Forelimb muscle (tissue), 1 donor: ENCODE measurements at places on chromosomes 16 and 17. TPM values are rescaled to one million over a fixed set of nuclear protein-coding genes. Genes with fewer than 3 reads are reported as not detected.

The RRAD gene
- polyA plus RNA-seq: 4.9 TPM

The TM4SF5 gene
- not detected for polyA plus RNA-seq

DNA sequence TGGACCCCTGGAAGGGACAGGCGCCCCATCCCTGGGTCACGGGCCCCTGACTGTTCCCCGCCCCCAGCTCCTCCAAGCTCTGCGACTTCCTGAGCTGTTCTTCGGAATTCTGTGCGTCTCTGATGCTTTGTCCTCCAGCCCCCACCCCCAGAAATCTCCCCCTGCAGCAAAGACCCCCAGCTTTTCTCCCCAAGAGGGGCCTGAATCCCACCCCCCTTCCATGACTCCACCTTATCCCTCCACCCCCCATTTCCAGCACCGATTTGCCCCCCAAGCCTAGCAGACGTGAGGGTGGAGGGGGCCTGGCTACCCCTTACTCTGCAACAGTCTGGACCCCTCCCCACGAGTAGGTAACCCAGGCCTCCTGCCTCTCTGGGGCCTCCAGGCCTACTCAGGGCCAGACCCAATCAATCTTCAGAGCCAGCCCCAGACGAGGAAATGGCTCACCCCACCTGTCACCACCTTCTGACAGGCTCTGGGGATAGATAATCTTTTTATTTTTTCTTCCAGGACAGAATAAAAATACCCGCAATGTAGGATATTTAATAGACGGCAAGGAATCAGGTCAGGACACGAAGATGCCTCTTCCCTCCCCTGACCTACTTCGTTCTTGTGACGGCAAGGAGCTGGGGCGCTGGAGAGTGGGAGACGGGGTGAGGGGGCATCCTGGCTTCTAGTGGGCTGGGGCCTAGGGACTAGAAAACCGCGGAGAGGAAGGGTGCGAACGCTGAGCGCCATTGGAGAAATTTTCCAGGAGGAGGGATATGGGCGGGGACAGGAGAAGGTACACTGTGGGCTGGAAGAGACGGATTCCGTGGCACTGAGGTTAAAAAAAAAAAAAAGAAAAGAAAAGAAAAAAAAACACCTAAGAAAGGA, 744 bp upstream of the PLXDC1 start:
- no peak for DNase-seq

- no peak for DNase-seq
Measured at GRCh38 chr17:38460716-38461630, 32.7 kb downstream of the ARHGAP23 start.

GRCh38 chr17:63910096-63910495, 962 bp downstream of the CSHL1 start:
- no peak for DNase-seq

DNA sequence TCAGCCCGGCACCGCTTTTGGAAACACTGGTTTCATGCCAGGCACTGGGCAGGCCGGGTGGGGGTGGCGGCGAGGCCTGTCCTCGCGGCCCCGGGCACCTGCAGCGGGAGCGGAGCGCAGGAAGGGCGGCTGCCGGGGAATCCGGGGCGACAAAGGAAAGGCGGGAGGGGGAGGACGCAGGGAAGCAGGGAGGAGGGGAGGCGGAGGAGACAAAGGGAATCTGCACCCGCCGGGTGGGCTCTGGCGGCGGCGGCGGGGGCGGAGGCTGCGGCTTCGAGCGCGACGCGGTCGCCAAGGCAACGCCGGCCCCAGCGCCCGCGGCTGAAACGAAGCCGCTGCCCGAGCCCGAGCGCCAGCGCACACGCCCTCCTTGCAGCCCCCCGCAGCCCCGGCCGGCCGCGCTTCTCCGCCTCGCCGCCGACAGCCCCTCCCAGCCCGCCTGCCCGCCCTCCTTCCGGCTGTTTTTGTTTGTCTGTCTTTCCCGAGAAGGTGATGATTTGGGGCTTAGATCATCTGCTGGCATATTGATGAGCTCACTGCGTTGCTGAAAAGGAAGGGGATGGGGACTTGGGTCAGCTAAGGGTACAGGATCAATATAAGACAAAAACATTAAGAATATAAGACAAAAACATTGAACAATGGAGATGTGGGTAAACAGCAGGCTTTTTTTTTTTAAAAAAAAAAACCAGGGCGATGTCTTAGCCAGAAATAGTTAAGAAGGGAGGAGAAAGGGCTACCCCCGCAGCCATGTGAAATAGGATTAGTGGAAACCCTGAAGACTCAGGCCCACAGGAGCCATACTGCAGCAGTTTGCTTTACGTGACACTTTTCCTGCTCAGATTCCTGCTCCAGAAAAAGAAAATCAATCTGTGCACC, 32.7 kb downstream of the CDK5R1 start:
- no peak for DNase-seq

DNA sequence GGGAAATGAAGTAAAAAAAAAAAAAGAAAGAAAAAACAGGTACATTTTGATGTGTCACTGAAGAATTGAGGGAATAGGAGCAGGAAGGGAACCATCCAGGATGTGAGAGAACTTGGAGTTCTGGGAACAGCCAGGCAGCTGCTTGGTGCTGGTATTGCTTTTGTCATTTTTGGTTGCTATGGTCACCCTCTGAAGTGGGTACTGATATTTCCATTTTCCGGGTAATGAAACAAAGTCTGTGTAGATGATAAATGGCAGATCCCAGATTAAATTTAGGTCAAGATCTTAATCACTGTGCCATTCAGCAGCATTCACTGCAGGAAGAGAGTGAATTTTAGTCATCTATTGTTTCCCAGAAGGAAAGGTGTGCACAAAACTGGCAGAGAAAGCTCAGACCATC, 93.6 kb downstream of the ABCA8 start:
- no peak for DNase-seq

DNA sequence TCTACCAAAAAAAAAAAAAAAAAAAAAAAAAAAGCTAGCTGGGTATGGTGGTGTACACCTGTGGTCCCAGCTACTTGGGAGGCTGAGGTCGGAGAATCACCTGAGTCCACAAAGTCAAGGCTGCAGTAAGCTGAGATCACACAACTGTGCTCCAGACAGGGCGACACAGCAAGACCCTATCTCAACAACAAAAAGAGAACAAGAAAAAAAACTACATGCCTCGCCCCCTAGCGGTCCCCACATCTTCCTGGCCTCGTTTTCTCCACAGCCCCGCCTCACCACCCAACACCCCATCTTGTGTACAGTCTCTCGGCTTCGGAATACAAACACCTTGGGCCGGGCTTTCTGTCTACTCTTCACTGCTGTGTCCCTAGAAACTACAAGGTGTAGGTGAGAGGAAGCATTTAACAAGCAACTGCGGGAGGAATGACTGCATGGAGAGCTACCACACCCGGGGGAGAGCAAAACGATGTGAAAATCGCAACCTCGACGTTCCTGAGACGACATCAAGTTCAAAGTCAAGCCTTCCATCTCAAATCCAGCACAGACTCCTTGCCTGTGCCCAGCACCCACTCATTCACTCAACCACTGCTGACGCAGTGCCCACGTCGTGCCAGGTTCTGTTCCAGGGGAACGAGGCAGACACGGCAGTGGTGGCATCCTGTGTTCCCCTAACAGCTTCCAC, 9.0 kb downstream of the NTAN1 start:
- no peak for DNase-seq

DNA sequence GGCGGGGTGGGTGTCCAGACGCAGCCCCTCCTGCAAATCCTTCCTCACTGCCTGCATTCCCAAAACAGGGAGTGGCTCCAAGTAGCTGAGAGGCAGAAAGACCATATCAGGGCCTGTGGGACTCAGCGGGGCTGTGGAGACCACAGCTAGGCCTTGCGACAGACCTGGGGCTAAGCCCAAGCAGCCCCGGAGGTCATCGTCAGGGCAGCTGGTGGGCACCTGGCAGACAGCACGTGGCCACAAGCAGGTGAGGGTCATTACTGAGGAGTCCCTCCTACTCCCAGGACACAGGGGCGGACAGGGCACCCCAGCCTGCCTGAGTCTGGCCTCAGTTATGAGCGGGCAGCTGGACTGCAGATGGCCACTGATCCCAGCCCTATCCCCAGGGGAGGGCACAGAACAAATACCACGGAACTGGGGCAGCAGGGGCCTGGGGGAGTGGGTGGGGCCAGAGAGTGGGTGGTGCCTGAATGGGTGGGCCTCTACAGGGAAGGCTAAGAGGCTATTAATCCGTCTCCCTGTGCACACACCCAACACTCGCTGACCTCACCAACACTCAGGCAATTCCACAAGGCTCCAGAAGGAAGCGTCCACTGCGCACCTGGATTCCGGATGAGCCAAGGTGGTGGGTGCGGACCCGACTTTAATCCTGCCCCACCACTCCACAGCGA, 8.5 kb downstream of the HS3ST6 start:
- no peak for DNase-seq

- DNase-seq: peak; percentile 8
Measured at GRCh38 chr17:70825321-70826125, 656.2 kb downstream of the KCNJ2 start.

GRCh38 chr17:73005360-73005759, 87.1 kb downstream of the SLC39A11 start:
- DNase-seq: no peak

The SOX15 gene
- polyA plus RNA-seq: 1.7 TPM

GRCh38 chr16:10765772-10766171, 22.1 kb downstream of the NUBP1 start:
- DNase-seq: no peak

DNA sequence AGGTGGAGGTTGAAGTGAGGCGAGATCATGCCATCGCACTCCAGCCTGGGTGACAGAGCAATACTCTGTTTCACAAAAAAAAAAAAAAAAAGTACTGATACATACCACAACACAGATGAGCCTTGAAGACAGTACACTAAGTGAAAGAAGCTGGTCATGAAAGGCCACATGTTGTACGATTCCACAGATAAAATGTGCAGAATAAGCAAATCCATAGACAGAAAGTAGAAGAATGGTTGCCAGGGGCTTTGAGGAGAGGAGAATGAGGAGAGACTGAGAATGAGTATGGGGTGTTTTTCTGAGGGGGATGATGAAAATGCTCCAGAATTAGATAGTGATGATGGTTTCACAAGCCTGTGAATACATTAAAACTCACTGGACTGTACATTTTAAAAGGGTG, 155.6 kb upstream of the PSMD7 start:
- no peak for DNase-seq
